ENCODE measurements at places on chromosomes 4 and X. TPM values are rescaled to one million over a fixed set of nuclear protein-coding genes. Genes with fewer than 3 reads are reported as not detected.
A peak's percentile ranks its signal among the peaks of the same experiment; 100 is the strongest.

GPC4 gene
- total RNA-seq: 86.4 TPM

RPS6KA3 gene
- 34.3 TPM for total RNA-seq

SEPSECS gene
- 4.2 TPM for total RNA-seq

ARHGEF6 gene
- 6.1 TPM for total RNA-seq

LRP2BP gene
- total RNA-seq: 0.27 TPM

GRCh38 chrX:52988985-52989917, 30.9 kb upstream of the FAM156A start:
- DNase-seq: peak; percentile 17

- DNase-seq: no peak
Measured at GRCh38 chrX:32533848-32534247, 677.5 kb downstream of the DMD start.

- no peak for DNase-seq
Measured at GRCh38 chrX:129823522-129823921, 20.2 kb downstream of the ZDHHC9 start.

- DNase-seq: no peak
Measured at GRCh38 chrX:51395810-51396728, 63.4 kb downstream of the NUDT10 start.

- DNase-seq: peak; percentile 6
Measured at GRCh38 chr4:150849016-150849415, 166.1 kb downstream of the LRBA start.

GRCh38 chrX:131262200-131262599, 26.9 kb downstream of the IGSF1 start:
- DNase-seq: no peak

- DNase-seq: no peak
Measured at GRCh38 chrX:116276261-116276660, 105.7 kb downstream of the AGTR2 start.

DNA sequence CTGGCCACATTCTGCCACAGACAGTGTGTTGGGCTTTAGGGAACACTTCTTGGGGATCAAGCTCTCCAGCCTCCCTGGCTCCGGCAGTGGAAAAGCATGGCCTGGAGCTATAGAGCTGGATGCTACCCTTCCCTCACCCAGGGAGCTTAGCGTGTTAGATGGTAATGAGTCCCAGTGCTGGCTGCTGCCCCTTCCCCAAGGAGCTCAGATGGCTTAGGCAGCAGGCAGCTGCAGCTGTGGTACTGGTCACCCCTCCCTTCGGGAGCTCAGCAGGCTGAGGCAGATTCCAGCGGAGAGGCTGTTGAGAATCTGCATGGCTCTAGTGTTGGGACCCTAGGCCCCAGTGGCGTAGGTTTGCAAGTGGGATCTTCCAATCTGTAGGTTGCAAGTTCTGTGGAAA, 19.5 kb downstream of the TMEM144 start:
- DNase-seq: no peak

- no peak for DNase-seq
Measured at GRCh38 chrX:39165773-39166172, 364.5 kb downstream of the MID1IP1 start.

Data from astrocyte (in vitro differentiated cells and primary cell).